ENCODE measurements at places on chromosomes 7 and 10. TPM values are rescaled to one million over a fixed set of nuclear protein-coding genes. Genes with fewer than 3 reads are reported as not detected.

DNA sequence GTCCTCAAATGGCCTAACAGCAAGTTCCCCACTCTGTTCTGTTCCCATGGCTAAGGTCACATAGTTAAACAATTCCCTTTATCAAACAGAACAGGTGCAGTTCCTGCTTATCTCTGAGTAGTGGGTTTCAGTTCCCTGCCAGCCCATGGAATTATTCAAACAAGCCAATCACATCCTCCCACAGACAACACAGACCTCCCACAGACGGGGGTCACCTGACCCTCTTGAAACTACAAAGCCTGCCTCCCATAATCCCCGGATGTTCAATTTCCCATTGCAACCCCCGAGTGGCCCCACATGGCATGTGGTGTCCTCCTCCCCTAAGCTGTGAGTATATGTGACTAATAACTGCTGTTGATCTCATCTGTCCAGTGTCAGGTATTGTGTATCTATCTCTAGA, 64.1 kb downstream of the TMEM168 start:
- peaks cover 12% of the 10 kb centered on the region for H3K27me3 ChIP-seq
- H3K4me3 ChIP-seq = no peak overlapping the region
- H3K4me1 ChIP-seq = no peaks in the 10 kb centered on the region

DNA sequence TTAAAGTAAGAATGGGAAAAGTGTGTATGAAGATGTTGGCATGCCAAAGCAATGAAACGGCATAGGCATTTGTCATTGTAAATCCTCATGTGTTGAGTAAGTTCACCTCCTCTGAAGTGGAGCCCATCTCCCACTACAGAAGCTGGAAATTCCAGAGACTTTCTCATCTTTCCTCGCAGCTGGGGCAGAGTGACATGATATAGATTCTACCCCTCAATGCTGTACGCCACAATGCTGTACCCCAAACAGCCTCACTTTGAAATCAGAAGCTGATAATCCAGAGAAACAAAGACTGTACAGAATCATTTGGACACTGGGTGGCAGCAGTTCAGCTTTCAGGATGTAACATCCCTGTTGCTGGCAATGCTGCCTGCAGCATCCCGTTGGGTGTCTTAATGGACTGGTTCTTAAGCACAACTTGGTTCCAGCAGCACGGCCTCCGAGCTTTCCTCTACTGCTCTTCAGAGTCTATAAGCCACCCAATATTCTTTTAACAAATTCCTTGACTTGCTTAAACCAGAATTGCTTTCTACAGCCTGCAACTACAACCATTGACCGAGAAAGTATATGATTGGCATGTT, 18.8 kb downstream of the ZC3HAV1L start:
- H3K36me3 ChIP-seq = no peaks in the 10 kb centered on the region
- peak; percentile 78 for DNase-seq
- no peak overlapping the region for H3K27ac ChIP-seq
- H3K27me3 ChIP-seq = peaks cover 4% of the 10 kb centered on the region
- H3K4me1 ChIP-seq = peaks cover 6% of the 10 kb centered on the region

- H3K27ac ChIP-seq = no peak overlapping the region
- no peaks in the 10 kb centered on the region for H3K27me3 ChIP-seq
- H3K4me1 ChIP-seq = no peaks in the 10 kb centered on the region
These were observed 254.8 kb downstream of the HGF start for GRCh38 chr7:81515009-81515408.

- H3K27ac ChIP-seq = no peak overlapping the region
- H3K4me1 ChIP-seq = no peaks in the 10 kb centered on the region
- no peaks in the 10 kb centered on the region for H3K27me3 ChIP-seq
- H3K36me3 ChIP-seq = no peaks in the 10 kb centered on the region
- no peak for DNase-seq
- no peak overlapping the region for H3K4me3 ChIP-seq
These were observed 118.0 kb downstream of the PPP1R3A start for GRCh38 chr7:113800826-113801225.

MYOZ1 gene
- not detected for total RNA-seq

NPSR1 gene
- total RNA-seq = not detected

SUN3 gene
- not detected for total RNA-seq
